AG04450 (cell line): ENCODE measurements at places on chromosomes 1 and 21.

DNA sequence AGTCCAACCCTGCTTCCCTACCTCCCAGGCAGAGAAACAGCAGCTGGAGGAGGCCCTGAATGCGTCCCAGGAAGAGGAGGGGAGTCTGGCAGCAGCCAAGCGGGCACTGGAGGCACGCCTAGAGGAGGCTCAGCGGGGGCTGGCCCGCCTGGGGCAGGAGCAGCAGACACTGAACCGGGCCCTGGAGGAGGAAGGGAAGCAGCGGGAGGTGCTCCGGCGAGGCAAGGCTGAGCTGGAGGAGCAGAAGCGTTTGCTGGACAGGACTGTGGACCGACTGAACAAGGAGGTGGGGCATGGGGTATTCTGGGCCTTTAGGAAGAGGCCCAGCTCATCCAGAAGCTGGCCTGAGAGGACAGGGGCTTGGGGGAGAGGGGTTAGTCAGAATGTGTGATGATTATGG lies 9.6 kb upstream of the TUFT1 start:
- no peak for DNase-seq

DNA sequence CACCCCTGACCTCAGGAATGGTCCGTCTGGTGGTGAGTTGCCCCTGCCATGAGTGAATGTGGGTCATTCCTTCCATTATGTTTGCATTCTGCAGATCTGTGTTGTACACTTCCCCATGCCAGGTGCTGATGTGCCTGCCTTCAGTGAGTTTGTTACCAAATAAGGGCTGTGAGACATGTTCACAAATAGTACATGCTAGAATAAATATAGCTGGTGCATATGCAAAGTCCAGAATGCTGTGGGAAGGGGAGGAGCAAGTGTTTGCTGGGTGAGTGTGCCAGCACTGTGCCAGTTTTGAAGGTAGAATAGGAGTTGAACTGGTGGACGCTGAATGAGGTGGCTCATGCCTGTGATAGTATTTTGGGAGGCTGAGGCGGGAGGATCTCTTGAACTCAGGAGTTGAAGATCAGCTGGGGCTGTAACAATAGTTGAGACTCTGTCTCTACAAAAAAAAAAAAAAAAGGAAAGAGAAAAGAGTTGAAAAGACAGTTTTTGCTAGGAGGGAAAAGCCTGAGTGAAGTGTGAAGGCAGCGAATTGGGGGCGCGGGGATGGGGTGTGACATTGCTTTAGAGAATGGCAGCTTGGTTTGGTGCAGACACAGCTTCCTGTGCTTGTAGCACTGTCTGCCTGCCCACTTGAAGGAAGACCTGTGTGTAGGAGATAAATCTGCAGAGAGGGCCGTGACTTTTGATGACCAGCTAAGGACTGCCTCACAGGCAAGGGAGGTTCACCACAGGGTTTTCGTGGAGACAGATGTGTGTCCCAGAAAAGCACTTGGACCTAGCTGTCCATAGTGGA lies 61.1 kb downstream of the LGR6 start:
- no peak for DNase-seq

DNA sequence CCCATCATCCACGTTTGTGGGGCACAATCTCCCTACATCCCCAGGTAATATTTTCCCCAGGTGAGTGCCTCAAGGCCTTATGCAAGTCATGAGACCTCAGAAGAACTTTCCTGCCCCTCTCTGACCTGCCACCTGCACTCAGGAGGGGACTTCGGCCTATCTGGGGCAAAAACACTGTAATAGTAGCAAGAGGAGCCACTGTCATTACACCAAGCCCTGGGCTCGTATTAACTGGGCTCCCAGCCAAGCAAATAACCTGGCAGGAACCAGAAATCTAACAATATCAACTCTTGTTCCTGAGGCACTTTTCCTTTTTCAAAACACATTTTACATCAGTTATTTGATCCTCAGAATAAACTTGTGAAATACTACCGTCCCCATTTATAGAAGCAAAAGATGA lies 30.9 kb downstream of the LAMB3 start:
- DNase-seq: no peak

DNA sequence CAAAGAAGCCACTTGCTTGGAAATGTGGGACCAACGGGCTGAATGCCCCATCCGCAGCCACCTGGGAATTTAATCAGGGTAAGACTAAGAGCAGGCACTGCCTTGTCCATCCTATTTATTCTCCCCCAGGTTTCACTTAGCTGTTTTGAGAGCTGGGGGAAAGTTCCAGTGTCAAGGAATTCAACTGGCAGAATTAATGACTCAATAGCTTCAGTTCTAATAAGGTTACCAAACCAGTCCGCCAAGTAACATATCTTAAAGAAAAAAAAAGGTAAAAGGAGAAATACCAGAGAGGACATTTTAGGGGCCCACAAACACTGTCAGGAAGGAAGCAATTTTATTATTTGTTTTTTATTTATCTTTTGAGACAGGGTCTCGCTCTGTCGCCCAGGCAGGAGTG lies 157.6 kb upstream of the SOD1 start:
- DNase-seq: no peak

DNA sequence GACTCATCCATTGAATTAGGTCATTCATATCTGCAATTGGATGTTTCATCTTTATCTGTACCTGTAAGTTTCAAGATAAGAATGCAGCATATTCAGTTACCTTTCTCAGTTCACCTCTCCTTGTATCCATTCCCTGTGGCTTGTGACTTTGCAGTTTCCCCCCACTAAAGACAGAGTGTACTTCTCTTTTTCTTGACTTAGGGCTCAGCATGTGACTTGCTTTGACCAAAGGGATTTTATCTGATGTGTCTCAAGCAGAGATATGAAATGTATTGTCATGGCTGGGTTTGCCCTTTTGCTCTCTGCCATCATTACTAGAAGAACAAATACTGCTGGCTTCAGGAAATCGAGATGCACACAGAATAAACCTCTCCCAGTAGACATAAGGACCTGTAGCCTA lies 754.8 kb downstream of the ADGRL2 start:
- no peak for DNase-seq

GRCh38 chr1:202170726-202171125 lies 10.3 kb upstream of the PTPN7 start:
- no peak for DNase-seq

DNA sequence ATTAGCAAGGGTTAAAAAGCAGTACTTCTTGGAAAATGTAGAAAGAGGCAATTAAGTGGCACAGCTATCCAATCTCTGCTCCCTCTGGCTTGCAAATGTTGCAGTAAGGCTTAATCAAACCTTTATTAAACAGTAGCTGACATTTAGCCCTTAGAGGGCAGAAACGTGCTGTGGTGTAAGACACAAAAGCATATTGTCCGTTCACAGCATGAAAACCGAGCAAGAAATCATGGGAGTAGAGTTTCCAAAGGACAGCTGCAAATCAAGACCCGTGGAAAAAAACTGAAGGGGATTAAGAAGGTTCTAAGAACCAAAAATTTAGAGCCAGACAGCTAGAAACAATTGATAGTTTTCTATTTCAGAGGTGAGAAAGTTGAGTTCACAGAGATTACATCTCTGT lies 13.1 kb downstream of the ZP4 start:
- DNase-seq: no peak

- DNase-seq: no peak
Measured at GRCh38 chr1:81607086-81607485, 193.6 kb upstream of the ADGRL2 start.

- DNase-seq: no peak
Measured at GRCh38 chr1:244576259-244576892, 76.5 kb upstream of the DESI2 start.

DNA sequence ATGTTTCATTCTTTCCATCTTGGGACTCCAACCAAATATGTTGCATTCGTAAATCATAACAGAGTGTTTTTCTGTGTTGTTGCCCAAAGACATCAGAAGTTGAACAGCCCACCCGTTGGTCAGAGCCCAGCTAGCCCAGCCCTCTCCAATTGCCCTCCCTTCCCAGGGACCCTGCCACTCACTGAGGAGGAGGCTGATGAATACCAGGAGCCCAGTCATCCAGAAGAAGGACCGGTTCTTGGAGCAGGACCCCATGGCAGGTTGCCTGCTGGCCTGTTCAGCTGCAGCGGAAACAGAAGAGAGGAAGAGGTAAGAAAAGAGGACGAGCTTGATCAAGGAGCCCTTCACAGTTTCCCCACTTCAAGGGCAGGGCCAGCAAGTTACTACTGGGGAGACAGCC lies 172.2 kb upstream of the ETV3 start:
- no peak for DNase-seq

DNA sequence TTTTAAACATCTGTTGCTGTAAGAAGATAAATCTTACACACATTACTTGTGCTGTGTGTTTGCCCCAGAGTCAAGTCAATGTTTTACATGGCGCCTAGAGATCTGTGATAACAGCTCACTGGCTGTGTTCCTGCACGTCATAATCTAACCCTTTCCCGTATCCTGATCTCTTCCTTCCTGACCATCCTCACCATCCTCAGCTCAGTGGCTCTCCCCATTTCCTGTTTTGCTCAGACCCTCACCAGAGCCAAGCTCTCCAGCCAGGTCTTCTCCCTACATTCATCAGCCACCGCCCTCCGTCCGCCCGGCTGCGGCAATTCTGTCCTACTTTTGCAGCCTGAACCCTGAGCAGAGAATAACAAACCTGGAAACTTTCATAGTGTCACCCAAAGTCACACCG lies 824.7 kb downstream of the USP25 start:
- DNase-seq: no peak

DNA sequence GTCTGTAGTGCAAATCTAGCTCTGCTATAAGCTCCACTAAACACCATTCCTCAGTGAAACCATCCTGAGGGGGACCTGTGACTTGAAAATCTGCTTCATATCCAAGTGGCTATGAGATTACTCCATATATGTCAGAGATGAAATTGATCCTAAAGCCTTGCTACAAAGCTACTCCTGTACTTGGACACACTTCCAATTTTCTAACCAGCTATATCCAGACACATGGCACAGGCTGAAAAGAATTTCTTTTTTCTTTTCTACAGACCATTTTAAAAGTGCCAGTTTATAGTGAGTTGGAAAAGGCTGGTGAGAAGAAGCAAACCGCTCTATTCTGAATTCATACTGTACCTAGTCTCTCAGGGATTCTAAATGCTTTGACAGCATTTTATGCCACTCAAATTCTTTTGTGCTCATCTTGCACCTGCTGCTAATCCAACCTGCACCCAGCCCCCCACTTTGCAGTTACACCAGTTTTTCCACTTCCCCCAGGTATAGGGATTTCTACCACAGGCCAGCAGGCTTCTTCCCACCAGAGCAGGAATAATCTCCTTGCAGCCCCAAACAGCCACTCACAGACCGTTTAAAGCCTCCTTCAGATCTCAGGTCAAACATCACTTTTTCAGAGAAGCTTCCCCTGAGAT lies 112.5 kb downstream of the RERE start:
- no peak for DNase-seq

- DNase-seq: no peak
Measured at GRCh38 chr1:91929250-91929649, 20.0 kb upstream of the BRDT start.

GRCh38 chr1:167136191-167136614 lies 42.3 kb downstream of the STYXL2 start:
- DNase-seq: no peak
